ENCODE measurements at places on chromosomes 5 and 9.

- peak; percentile 92 for DNase-seq
Observed at GRCh38 chr9:111482694-111483438, 1.3 kb downstream of the ECPAS start.

GRCh38 chr5:176534640-176535039 is 2.6 kb downstream of the RNF44 start:
- DNase-seq, result no peak

GRCh38 chr9:123483191-123483803 is 127.3 kb downstream of the CRB2 start:
- no peak for DNase-seq

GRCh38 chr9:127358023-127358535 is 38.9 kb upstream of the SLC2A8 start:
- no peak for DNase-seq

- DNase-seq, result no peak
Observed at GRCh38 chr9:32004431-32005076, 379.9 kb upstream of the ACO1 start.

DNA sequence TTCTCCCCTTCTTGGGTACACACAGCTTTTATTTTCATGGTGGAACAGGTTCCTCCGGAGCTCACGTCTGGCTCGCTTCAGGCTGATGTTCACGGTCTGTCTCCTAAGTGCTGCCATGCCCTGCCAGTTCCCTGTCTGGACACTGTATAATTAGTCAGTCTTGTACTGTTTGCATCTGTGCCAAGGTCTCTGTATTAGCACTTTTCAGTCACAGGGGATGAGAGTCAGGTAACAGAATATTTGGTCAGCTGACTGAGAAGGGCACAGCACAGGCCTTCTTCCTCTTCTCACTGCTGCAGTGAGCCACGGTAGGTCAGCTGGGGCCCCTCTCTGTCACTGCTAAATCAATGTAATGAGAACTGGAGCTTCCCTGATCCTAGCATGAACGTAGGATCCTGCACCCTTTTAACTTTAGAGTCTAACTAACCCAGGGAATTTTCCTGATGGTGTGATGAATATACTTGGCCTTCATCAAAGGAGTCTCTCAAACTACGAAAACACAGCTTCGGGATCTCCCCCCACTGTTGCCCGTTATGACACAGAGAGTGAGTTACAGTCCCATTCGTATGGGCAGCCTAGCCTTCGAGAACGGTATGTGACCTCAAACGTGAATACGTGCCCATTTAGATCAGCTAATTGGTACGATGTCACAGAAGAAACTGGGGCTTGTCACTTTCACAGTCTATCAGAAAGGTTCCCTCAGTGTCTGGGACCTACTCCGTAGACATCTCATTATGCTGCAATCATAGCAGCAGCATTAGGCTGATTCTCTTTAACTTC is 354.1 kb upstream of the RFX3 start:
- DNase-seq, result peak; percentile 27

DNA sequence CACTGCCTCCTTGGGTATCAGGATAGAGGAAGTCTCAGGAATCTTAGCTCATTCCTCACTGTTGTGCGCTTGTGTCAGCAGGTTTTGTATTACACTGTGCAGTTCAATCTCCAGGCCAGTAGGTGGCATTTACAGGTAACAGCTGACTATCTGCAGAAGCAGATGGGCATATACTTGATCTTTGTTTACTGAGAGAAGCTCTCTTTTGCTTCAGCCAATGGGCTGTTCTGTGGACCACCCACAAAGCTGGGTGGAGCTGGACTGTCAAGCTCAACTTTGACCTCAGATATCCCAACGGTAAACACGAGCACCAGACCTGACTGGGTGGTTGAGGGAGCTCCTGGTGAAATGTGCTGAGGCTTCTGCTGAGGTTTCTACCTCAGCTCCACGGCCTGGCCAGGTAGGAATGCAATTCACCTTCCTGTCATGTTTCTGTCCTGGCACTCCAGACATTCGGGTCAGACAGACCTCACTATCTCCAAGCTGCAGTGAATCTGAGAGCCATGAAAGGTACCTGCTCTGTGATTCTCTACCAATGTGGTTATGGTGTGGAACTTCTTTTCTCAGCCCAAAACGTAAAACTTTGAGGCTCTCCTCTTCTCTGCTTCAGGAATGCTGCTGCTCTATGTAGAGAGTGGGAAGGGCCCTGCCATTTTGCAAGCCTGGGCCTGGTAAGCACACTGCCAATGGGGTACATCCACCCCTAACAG is 167.9 kb upstream of the ACTBL2 start:
- no peak for DNase-seq

DNA sequence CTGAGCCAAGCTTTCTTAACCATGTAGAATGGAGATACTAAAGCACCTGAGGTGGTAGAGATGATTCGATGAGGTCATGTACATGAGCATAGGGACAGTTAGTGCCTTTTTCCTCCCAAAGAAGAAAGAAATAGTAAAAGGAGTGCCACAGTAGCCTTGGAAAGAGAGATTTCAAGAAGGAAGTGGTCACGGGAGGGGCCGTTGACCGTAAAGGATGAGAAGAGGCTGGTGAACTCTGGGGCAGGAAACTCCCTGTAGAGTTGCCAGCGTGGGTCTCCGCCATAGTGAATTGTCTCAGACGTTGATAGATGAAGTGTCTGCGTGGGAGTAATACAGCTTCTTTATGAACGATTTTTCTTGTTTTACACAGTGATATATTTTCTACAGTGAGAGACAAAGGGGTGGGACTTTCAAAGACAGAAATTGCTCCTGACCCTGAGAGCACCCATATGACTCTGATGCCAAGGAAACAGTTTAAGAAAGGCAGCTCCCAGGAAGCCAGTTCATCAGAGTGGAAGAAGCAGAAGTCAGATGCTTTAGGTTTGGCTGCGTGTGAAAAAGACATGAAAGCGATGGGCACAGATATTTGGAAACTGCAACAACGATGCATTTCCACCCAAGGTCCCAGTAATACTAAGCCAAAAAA is 41.3 kb downstream of the UGCG start:
- no peak for DNase-seq

GRCh38 chr9:125435776-125436612 is 174.4 kb downstream of the GAPVD1 start:
- DNase-seq, result no peak

DNA sequence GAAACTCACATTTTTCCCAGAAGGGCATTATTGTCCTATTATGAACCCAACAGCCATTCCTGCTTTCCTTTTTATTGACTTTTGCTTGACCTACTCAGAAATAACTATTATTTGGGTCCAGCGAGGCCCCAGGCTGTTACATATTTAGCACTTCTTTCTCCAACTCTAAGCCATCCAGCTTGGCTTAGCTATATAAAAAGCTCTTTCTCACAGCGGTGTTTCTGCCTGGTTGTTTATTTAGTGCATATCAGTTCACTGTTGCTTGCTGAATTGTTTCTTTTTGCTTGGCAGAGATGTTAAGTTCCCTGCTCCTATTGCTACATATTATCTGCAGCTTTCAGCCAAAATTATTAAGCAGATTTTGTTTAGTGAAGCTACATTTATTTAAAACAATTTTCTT is 1156.8 kb upstream of the SEMA6A start:
- no peak for DNase-seq

GRCh38 chr5:163505049-163505367 is 411 bp upstream of the MAT2B start:
- DNase-seq, result no peak

- DNase-seq, result no peak
Observed at GRCh38 chr9:20138116-20138515, 349.3 kb upstream of the SLC24A2 start.

- DNase-seq, result no peak
Observed at GRCh38 chr5:35987776-35988175, 3.4 kb downstream of the UGT3A1 start.

- DNase-seq, result no peak
Observed at GRCh38 chr5:4541334-4541733, 598.8 kb upstream of the ADAMTS16 start.

DNA sequence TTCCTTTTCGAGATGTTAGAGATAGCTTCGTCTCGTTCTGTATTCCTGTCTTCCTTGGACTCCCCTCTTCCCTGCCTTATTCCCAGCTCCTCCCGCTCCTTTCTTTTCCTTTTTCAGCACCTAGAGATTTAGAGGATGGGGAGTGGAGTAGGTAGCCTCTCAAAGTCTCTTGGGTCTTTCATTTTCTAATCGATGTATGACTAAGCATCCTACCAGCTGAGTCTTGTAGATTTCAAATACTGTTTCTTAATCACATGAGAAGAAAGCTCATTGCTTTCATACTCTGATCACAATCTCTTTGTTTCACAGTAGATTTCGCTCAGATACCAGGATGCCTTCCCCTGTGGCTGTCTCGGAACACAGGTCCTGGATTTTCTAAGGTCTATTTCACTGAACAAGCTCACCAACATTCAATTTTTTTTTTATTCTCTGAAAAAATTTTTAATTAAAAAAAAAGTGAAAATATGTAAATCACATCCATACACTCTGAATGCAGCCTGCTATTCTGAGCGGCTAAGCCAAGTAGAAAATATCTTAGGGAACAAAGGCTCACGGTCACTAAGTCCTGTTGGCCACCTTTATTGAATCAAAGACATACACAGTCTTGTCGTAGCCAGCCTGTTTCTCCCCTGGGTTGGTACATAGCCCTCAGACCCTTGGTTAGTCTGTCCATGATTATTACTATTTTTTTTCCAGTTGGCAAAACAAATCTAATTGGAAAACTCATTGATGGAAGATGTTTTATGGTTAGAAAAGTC is 413.8 kb downstream of the KDM4C start:
- DNase-seq, result no peak

DNA sequence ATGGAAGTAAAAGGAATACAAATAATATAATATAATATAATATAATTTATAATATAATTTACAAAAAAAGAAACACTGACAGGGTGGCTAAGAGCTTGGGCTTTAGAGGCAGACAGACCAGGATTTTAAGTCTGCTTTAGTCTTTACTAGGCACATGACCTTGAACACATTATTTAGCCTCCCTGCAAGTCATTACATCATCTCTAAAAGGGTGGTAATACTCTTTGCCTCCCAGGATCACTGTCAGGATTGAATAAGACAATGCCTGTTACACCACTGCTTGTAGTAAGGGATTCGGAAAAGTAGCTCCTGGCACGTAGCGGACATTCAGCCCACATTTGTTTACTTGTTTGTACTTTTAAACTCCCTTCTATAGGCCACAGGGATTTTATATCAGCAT is 199.8 kb downstream of the GRIA1 start:
- DNase-seq, result no peak

DNA sequence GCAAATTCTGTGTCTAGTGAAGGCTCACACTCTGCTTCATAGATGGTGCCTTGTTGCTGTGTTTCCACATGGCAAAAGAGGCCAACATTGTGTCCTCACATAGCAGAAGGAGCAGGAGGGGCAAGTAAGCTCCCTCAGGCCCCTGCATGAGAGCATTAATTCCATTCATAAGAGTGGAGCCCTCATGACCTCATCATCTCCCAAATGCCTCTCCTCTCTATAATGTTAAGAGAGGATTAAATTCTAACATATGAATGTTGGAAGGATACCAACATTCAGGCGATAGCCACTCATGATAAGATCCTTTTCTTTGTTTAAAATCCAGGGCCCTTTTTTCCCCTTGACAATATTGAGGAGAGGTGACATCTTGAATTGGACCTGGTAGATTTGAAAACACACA is 35.2 kb upstream of the PAM start:
- no peak for DNase-seq

DNA sequence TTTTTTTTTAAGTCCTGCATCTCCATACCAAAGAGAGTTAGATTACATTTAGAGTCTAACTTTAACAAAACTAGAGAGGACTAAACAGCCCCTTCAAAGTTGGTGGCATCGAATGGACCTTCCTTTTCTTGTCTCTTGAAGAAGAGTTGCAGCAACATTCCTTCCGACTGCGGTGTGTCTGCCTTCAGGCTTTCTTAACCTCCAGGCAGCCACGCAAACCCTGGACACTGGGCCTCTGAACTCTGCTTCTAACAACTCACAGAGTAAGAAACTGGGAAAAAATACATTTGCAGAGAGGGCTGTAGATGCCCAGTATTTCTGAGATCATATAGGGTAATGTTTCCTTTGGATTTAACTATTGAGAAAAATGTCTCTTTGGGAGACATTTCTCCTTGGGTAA is 120.5 kb upstream of the MAST4 start:
- DNase-seq, result no peak

GRCh38 chr9:115939065-115939765 is 214.4 kb upstream of the PAPPA start:
- no peak for DNase-seq

DNA sequence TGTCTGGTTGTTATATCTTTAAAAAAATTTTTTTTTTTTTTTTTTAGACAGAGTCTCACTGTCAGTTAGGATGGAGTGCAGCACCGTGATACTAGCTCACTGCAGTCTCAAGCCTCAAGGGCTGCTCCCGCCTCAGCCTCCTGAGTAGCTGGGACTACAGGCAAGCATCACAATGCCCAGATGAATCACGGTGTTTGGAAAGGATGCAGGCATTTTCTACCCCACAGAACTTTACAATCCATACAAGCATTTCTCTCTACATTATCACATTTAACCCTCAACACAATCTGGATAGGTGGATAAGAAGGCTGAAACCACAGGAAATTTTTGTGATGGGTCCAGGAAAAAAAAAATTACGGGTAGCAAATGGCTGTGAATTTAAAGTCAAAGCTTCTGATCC is 5.8 kb upstream of the PCA3 start:
- DNase-seq, result no peak

DNA sequence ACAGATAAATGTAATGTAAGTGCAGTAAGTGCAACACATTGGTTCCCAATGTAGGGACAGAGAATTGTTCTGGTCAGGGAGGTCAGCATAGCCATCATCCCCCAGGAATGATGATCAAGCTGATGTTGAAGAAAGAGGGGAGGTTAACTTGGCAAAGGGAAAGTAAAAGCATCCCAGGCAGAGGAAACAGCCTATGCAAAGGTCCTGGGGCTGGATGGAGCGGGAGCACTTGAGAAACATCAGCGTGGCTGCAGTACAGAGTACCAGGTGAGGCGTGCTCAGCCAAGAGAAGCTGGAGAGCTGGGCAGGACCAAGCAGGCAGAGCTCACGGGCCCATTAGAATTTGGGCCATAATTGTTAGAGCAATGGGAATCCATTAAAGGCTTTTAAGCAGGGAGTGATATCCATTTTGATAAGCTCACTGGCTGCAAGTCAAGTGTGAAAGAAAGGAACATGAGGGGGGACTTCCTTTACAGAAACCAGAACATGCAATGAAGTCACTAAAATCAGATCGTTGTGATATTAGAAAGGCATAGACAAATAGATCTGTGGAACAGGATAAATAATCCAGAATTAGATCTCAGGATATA is 50.1 kb upstream of the HAND1 start:
- no peak for DNase-seq

DNA sequence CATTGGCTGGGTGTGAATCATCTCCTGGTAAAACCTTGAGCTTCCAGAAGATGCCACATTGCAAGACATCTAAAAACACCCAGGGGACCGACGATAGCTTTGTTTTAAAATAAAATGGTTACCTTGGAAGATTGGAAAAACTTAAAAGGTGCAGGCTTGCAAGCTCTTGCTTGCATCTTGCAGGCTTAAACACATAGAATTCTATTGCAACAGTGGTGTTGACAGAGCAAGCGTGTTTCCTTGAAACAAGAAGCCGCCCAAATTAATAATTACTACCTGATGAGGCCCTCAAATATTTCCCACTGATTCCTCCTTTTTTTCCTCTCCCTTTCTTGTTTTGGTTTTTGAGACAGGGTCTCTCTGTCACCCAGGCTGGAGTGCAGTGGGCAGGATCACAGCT is 137.1 kb upstream of the BASP1 start:
- no peak for DNase-seq
